Stimulated activated naive CD4-positive, alpha-beta T cell (primary cell): ENCODE measurements at places on chromosomes 6 and 20.

GRCh38 chr6:111456208-111456607 lies 26.8 kb downstream of the REV3L start:
- no peak for DNase-seq

- DNase-seq: peak; percentile 84
These were observed 41.3 kb downstream of the PCNA start for GRCh38 chr20:5078399-5078958.

- DNase-seq: no peak
These were observed 77.2 kb upstream of the TPD52L1 start for GRCh38 chr6:125076482-125076742.

- DNase-seq: no peak
These were observed 13.3 kb downstream of the MAPK14 start for GRCh38 chr6:36040958-36041357.

GRCh38 chr6:90467546-90467945 lies 119.3 kb downstream of the MAP3K7 start:
- no peak for DNase-seq

- DNase-seq: no peak
These were observed 95.8 kb upstream of the GCM1 start for GRCh38 chr6:53244399-53244931.

DNA sequence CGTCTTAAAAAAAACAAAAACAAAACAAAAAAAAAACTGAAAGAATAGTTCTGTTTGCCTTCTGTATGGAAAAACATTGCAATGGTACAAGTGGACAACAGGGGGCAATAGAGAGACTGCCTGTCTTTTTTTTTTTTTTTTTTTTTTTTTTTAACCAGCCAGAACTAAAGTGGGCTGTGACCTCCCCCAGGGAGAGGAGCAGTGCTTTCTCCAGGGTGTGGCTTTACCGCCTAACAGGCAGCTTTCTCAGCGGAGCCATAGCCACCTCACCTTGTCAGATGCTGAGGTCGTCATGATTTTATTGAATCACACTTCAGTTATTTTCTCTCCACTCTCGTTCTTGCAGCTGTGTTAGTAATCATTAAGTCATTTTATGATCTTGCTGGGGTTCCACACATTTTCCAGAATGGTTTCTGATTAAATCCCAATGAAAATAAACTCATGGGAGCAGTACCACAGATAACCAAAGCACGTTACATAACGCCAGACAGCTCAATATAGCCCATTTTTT lies 78.4 kb downstream of the GMPR start:
- DNase-seq: peak; percentile 10

DNA sequence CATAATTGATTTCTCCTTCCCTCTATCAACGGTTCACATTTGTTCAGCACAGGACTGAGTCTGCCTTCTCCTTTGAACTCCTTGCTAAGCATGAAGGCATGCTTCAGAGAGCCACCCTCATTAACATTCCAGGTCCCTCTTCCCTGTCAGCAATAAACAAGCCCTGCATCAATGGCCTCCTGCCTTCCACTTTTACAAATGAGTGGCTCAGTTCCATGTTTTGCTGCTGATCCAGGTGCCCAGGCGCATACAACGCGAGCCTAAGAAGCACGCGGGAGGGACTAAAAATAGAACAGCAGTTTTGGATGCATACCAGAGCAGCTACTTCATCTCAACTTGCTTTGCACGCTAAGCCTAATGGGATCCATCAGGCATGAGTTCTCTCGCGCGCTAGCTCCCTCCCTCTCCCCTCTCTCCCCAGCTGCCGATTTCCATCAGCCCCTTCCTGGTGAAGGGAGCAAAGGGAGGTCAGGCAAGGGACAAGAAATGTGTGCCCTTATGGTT lies 53.4 kb downstream of the TRAF3IP2 start:
- no peak for DNase-seq

DNA sequence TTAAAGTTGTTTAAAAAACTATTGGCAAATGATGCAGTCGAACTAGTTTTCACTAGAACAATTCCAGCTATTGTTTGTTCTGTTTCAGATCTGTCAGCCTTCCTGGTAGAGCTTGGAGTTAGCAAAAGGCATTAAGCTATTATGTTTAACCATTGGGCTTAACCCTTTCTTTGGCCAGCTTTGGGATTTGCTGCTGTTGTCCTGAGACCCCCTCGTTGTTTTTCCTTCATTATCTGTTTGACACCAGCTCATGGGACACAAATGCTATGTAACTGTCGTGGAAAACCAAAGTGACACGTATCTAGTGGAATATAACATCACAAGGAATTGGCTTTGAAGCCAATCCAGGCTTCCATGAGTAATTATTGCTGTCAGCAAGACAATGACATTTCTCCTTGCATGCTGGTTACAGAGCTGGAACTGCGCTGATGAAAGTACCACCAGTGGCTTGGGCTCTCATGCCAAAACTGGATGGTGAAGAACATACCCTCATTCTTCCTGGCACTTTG lies 96.0 kb downstream of the EYA2 start:
- no peak for DNase-seq

DNA sequence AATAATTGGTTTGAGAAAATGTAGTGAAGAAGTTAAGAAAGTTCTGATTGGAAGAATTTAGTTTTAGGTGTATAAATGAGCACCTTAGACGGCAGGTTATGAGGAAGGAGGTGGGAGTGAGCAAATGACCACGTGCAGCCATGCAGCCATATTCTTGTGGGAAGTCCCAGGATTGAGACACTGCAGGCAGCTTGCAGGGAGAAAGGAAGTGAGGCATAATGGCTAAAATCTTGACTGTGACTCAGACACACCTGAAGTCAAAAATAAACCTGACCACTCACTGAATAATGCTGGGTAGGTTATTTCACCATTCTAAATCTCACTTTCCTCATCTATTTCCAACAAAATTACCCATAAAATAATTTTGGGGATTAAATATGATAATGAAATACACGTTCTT lies 16.6 kb downstream of the DSE start:
- no peak for DNase-seq

DNA sequence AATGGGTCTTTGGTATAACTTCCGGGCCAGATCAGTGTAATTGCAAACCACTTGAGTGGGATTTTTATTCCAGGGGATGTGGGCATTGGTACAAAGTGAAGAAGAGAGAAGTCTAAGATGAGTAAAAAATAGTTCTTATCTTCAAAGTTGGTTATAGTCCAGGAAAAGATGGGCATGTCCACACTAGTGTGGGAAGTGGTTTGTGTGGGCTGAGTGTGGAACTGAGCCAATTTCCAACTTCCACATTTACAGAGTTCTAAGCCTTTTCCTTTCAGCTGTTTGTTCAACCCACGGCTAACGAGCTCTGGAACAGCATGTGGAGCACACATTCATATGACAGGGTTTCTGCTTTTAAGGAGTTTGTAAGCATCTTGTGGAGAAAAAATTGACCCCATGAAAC lies 72.3 kb upstream of the IFNGR1 start:
- DNase-seq: no peak

- DNase-seq: no peak
These were observed 18.0 kb downstream of the PEX7 start for GRCh38 chr6:136840276-136841001.

GRCh38 chr6:21026576-21027273 lies 492.5 kb downstream of the CDKAL1 start:
- no peak for DNase-seq

DNA sequence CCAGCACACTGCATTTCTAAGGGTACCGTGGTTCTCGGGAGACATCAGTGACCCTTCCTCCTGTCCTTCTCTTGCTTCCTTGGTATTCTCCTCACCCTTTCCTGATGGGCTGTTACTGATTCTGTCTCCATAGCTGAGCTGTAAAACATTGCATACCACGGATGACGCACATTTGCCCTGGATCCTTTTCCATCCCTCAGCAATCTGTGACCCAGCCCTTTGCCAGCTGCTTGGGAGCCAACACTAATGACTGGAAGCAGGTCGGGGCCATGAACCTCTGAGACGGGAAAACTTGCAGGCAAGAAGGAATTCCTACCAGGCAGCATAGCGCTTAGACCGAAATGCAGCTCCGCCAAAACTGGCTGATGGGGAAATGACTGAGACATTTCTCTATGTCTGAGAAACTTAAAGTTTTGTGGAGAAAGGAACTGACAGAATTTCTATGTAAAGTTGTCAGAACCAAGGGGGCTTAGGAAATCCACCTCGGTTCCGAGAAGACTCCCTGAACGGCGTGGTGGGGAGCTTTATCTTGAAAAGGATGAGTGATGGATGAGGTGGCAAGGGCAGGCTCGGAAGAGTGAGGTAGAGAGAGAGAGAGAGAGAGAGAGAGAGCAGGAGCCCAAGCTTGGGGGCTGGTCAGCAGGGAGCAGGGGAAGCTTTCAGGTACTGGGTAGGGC lies 19.2 kb downstream of the TUBB2B start:
- no peak for DNase-seq

GRCh38 chr6:25934735-25935313 lies 4.3 kb upstream of the SLC17A2 start:
- DNase-seq: no peak

DNA sequence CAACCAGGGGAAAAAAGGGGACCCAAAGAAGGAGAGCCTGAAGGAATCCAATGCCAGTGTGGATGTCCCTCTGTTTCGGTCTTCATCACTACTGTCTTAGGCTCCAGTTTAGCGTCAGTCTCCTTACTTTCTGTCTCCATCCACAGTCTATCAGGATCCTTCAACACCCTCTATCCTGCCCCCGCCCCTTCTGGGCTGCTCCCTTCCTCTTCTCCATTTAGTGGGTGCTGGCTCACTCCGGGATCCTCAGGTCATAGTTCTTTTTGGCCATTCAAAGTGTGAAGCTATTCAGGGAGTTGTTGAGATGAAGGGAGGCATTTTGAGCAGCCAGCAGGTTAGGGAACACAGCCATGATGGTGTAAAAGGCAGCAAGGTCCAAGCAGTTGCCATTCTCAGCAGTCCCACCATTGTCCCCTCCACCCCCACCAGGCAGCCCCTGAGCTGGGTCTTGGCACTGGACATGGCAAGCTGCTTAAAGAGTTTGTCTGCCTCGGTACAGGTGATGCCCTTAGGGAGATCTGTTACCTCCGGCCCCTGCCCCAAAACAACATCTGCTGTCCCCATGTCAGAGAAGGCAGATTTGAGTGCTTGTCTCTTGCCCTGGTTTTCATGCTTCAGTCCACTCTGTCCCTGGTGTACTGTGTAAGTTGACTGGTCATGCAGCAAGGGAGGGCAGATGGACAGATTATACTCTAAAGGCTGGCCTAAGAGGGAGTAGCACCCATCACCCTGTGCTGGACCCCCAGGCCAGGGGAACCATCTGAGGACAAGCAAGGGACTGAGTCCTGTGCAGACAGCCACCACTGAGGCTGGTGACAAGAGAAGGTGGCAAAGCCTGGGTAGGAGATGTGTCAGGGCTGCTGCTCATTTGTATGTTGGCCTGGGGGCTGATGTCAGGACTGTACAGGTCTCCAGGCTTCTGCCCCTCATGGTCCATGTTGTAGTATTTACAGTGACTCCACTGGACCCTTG lies 842.0 kb downstream of the HACE1 start:
- DNase-seq: no peak

- no peak for DNase-seq
These were observed 12.3 kb upstream of the RAET1L start for GRCh38 chr6:150037526-150038201.

GRCh38 chr6:71727632-71728294 lies 158.6 kb upstream of the RIMS1 start:
- DNase-seq: no peak

DNA sequence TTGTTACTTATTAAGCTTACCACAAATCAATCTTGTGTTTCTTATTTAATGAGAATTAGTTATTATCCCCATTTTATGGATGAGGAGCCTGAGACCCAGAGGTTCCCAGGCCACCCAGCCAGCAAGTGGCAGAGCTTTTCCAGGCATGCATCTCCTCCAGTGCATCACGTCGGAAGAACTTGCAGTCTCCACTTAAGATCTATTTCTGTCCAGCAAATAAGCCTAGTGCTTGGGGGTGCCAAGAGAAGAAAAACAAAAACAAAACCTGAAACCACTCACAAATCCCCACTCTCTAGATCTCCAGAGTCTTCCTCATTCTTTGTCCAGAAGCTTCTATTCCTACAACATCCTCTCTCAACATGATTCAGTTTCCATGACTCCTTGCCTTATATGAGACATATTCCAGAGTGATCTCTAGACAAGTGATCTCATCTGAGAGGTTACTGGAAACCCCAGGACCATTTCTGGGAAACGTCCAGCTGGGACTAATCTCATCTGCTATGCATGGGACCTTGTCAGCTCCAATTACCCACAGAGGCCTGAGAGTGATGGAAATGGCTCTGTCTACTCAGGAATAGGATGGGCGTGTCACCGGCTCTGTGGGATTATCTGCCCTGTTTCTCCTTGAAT lies 4.1 kb downstream of the GUCA1B start:
- no peak for DNase-seq

DNA sequence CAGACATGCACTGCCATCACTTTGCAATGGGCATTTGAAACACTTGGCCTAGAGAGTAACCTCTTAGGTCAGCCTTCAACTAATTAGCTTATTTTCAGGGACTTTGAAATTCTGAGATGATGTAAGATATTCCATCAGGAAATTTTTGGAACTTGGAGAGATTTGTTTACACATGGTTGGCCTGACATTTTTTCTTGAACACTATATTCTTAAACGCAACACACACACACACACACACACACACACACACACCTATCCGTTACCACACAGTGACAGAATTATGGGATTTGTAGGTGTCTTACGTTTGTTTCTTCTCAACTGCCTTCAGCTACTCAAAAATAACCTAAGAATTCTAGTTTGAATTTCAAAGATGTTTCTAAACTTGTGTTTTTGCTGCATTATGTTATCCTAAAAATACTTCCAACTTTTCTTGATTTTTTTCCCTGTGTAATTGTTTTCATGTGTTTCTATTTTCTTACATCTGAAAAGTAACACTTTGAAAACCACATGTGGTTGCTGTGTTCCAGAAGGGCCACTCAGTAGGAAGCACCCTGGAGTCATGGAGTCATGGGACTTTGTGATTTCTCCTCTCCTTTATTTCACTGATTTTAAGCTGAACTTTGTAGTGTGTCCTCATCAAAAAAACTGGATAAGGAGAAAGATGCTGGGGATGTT lies 31.9 kb downstream of the MARCKS start:
- DNase-seq: no peak

- no peak for DNase-seq
These were observed 334.8 kb downstream of the NRN1 start for GRCh38 chr6:5671601-5672559.

- DNase-seq: peak; percentile 88
These were observed 1.3 kb downstream of the TAPBP start for GRCh38 chr6:33312361-33313104.
